A549 treated with RU486 at 1 μM for 4 hours (cell line): ENCODE measurements at places on chromosomes 16 and 17. TPM values are rescaled to one million over a fixed set of nuclear protein-coding genes. Genes with fewer than 3 reads are reported as not detected.

Gene SP6
- 2.5 to 3.1 TPM (median 3.0 TPM) in 5 replicates for total RNA-seq

Gene SARM1
- 4.3 to 7.2 TPM (median 5.2 TPM) in 5 replicates for total RNA-seq

Gene EPOP
- total RNA-seq: 11.3 to 15.3 TPM (median 14.3 TPM) in 5 replicates

Gene SDR42E1
- 1.2 to 1.6 TPM (median 1.4 TPM) in 5 replicates for total RNA-seq

Gene CCL1
- total RNA-seq: not detected in 5 replicates
